GM12878 (cell line): ENCODE measurements at places on chromosomes 7 and 10. TPM values are rescaled to one million over a fixed set of nuclear protein-coding genes. Genes with fewer than 3 reads are reported as not detected.

Gene CCNY
- 47.8 and 50.0 TPM in 2 replicates for total RNA-seq

Gene GPR146
- 0.51 and 1.1 TPM in 2 replicates for total RNA-seq

Gene PDLIM1
- total RNA-seq, result 527 and 530 TPM in 2 replicates

Gene HOXA3
- 0.08 TPM in 1 of 2 replicates, not detected in the other for total RNA-seq

Gene CDH23
- 0.16 and 0.26 TPM in 2 replicates for total RNA-seq

Gene TRIM50
- not detected in 2 replicates for total RNA-seq

Gene EPHB6
- 0.41 and 0.93 TPM in 2 replicates for total RNA-seq

Gene SUGCT
- total RNA-seq, result 0.51 and 1.0 TPM in 2 replicates

Gene CPEB3
- 1.7 and 2.3 TPM in 2 replicates for total RNA-seq

Gene CTBP2
- total RNA-seq, result 0.56 and 0.72 TPM in 2 replicates

Gene RBM20
- total RNA-seq, result 0.13 and 0.26 TPM in 2 replicates

Gene TAX1BP1
- total RNA-seq, result 40.1 and 41.1 TPM in 2 replicates

Gene SFXN4
- 39.7 and 45.3 TPM in 2 replicates for total RNA-seq

Gene SKAP2
- 24.7 and 25.5 TPM in 2 replicates for total RNA-seq

Gene ZNF804B
- total RNA-seq, result 0.03 TPM in 1 of 2 replicates, not detected in the other
